ENCODE measurements at places on chromosomes 12 and 14. TPM values are rescaled to one million over a fixed set of nuclear protein-coding genes. Genes with fewer than 3 reads are reported as not detected.

- no peaks in the 10 kb centered on the region for H3K4me1 ChIP-seq
- DNase-seq, result no peak
- no peaks in the 10 kb centered on the region for H3K36me3 ChIP-seq
- no peak overlapping the region for H3K4me3 ChIP-seq
- no peak overlapping the region for H3K27ac ChIP-seq
Measured at GRCh38 chr12:1564067-1564466, 30.3 kb downstream of the FBXL14 start.

The SLC38A4 gene
- not detected for total RNA-seq

The BATF gene
- total RNA-seq, result 6.7 TPM

GRCh38 chr14:104585966-104586697 is 6.6 kb downstream of the C14orf180 start:
- DNase-seq, result no peak
- no peak overlapping the region for H3K27ac ChIP-seq
- no peaks in the 10 kb centered on the region for H3K4me1 ChIP-seq
- no peaks in the 10 kb centered on the region for H3K27me3 ChIP-seq
- H3K36me3 ChIP-seq, result no peaks in the 10 kb centered on the region
- H3K4me3 ChIP-seq, result no peak overlapping the region

GRCh38 chr12:19979584-19979983 is 388.8 kb upstream of the PDE3A start:
- no peaks in the 10 kb centered on the region for H3K36me3 ChIP-seq
- H3K4me3 ChIP-seq, result no peak overlapping the region
- no peak overlapping the region for H3K27ac ChIP-seq
- DNase-seq, result no peak
- H3K4me1 ChIP-seq, result no peaks in the 10 kb centered on the region
- H3K27me3 ChIP-seq, result no peaks in the 10 kb centered on the region

The TAS2R8 gene
- not detected for total RNA-seq

DNA sequence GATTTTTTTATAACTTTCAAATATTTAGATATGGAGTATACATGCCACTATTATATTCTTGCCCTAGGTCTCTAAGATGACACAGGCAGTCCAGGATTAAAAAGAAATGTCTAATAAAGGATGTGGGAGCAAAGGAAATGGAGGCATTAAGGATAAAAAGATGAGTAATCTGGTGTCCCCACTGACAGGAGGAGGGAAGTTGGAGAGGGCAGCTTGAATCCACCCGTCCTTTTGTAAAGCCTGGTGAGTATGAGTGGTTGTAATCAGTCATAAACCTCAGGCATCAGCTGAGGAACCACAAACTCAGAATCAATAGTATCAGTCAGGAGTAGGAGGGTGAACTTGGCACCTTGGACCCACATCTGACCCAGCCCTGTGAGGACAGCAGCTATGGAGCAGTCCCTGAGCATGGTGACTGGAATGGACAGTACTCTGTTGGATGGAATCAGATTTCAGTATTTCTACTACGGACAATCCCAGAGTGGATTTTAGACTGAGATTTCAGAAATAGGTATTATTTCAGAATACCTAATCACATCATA is 100.5 kb downstream of the EXOC5 start:
- H3K36me3 ChIP-seq, result no peaks in the 10 kb centered on the region
- H3K4me3 ChIP-seq, result no peak overlapping the region
- H3K27me3 ChIP-seq, result no peaks in the 10 kb centered on the region
- H3K4me1 ChIP-seq, result no peaks in the 10 kb centered on the region

The CCDC196 gene
- not detected for total RNA-seq

DNA sequence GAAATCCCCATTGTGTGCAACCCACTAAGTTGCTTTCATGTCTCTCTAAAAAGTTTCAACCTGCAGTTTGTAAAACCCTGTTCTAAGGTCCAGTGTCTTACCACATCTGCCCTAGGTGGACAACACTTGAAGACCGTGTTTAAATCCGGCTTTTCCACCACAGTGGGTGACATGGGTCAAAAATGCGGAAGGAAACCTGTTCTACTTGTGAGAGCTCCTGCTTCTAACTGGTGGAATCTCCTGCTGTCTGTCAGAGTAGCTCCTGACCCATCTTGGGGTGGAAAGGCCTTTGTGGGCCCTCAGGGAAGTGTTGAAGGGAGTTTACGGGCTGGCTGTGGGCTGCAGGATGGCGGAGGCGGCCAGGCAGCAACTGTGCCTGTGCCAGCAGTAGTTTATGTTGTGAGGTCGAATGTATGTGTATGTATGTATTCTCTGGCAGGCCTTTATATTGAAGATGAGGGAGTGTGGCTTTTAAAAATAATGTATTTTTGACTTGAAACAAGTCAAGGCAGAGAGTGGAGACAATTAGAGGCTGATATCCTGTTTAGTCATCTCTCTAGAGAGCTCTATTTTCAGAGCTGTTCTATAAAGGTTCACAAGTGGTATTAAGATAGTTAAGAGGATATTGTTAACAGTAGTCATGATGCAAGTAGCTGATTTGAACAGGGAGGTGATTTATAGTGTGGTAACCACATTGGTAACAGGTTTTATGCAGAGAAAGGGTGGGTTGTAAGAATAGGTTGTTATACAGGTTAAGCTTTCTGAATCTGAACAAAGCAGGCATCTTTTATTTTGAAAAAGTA is 67.0 kb downstream of the PRKCH start:
- H3K27ac ChIP-seq, result peak overlapping the region; percentile 72
- H3K4me3 ChIP-seq, result peak overlapping the region; percentile 25
- H3K36me3 ChIP-seq, result peaks cover 18% of the 10 kb centered on the region
- H3K4me1 ChIP-seq, result peaks cover 72% of the 10 kb centered on the region
- peak; percentile 78 for DNase-seq

DNA sequence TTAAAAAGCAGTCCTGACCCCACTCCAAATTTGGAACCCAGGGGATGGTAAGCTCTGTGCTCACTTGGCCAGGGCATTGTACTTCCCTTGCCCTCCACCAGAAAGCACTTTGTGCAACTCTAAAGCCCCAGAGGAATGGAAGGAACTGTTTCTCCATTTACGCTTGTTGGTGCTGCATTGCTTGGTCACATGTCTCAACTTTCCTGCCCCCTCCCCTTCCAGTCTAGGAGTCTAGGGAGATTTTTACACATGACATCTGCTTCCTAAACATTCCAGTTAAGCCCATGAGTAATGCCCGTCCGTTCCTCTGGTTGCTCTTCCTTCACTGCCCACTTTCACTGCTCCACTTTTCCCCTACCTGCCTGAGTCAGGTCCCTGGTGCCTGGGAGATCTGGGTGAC is 92.6 kb upstream of the MAP1LC3B2 start:
- no peaks in the 10 kb centered on the region for H3K36me3 ChIP-seq
- H3K27ac ChIP-seq, result no peak overlapping the region
- no peak for DNase-seq
- H3K4me3 ChIP-seq, result no peak overlapping the region

DNA sequence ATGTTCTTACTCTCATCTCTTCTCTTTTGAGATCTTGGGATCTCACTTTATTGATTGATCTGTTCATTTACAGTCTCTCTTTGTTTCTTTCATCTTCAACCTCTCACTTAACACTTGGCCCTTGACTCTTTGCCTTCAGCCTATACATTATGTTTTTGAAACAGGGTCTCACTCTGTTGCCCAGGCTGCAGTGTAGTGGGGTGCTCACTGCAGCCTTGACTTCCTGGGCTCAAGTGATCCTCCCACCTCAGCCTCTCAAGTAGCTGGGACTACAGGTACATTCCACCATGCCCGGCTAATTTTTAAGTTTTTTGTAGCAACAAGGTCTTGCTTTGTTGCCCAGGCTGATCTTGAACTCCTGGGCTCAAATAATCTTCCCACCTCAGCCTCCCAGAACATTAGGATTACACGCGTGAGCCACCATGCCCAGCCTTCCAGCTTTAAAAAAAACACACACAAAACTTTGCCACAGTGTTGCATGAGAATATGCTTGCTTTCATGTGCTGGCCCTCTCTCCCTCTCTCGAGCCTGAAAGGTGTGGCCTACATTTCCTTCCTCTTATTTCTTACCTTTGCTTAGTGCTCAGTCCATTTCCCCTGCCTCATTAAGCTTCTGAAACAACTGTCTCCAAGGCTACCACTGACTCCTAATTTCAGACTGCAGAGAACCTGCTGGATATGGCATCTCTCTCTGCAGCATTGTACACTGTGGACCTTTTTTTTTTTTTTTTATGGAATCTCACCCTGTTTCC is 9.9 kb downstream of the DIP2B start:
- H3K36me3 ChIP-seq, result no peaks in the 10 kb centered on the region
- H3K27ac ChIP-seq, result peak overlapping the region; percentile 59
- no peak overlapping the region for H3K4me3 ChIP-seq
- DNase-seq, result no peak
- H3K27me3 ChIP-seq, result no peaks in the 10 kb centered on the region
- H3K4me1 ChIP-seq, result peaks cover 65% of the 10 kb centered on the region

GRCh38 chr12:48379794-48380193 is 29.1 kb upstream of the ZNF641 start:
- H3K4me3 ChIP-seq, result no peak overlapping the region
- H3K27ac ChIP-seq, result no peak overlapping the region
- H3K4me1 ChIP-seq, result no peaks in the 10 kb centered on the region
- no peaks in the 10 kb centered on the region for H3K36me3 ChIP-seq
- H3K27me3 ChIP-seq, result no peaks in the 10 kb centered on the region

DNA sequence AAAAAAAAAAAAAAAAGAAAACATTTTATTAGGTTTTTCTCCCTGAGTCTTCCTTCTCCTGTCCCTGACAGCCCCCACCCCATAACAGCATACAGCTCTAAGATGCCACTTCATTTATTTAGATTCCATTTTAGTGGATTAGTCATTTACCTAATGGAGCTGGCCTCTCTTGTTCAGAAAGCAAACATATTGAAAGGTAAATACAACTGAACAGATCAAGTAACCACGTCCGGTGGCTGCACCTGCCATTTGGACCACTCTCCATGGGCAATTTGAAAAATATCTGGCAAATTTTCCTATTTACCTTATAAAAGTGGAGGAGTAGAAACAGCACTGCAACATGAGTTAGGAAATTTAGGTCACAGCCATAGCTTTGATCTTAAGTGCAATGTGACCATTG is 254.6 kb downstream of the C12orf42 start:
- H3K4me3 ChIP-seq, result no peak overlapping the region
- H3K27ac ChIP-seq, result no peak overlapping the region
- no peaks in the 10 kb centered on the region for H3K36me3 ChIP-seq
- no peaks in the 10 kb centered on the region for H3K27me3 ChIP-seq

Data from CD4-positive, alpha-beta T cell (primary cell).